ENCODE measurements at places on chromosomes 16 and 17. TPM values are rescaled to one million over a fixed set of nuclear protein-coding genes. Genes with fewer than 3 reads are reported as not detected.
A peak's percentile ranks its signal among the peaks of the same experiment; 100 is the strongest.

- peak; percentile 31 for DNase-seq
Observed at GRCh38 chr16:85420501-85421337, 192.4 kb upstream of the GSE1 start.

- DNase-seq: no peak
Observed at GRCh38 chr17:27918498-27918897, 25.3 kb upstream of the LYRM9 start.

- DNase-seq: no peak
Observed at GRCh38 chr16:56732832-56733231, 2.9 kb downstream of the NUP93 start.

Gene MMP25
- 94.4 TPM for polyA plus RNA-seq

Gene C1QBP
- 123 TPM for polyA plus RNA-seq

- DNase-seq: no peak
Observed at GRCh38 chr16:24537474-24538337, 1.7 kb upstream of the RBBP6 start.

DNA sequence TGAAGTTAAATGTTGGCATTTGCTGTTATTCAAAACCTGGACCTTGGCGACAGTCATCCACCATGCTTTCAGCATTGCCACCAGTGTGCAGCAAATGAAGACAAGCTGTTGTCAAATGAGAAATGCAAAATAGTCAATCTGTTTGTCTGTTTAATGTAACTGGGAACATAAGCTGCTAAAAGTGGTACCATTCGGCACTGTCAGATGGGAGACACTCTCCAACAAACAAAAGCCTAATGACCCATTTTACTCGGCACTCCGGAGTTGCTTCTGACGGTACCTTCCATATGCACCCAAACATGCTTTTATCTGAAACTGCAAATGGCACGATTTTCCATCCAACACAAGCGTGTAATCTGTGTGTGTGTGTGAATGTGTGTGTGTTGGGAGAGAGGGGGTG lies 297.8 kb downstream of the MAF start:
- no peak for DNase-seq

DNA sequence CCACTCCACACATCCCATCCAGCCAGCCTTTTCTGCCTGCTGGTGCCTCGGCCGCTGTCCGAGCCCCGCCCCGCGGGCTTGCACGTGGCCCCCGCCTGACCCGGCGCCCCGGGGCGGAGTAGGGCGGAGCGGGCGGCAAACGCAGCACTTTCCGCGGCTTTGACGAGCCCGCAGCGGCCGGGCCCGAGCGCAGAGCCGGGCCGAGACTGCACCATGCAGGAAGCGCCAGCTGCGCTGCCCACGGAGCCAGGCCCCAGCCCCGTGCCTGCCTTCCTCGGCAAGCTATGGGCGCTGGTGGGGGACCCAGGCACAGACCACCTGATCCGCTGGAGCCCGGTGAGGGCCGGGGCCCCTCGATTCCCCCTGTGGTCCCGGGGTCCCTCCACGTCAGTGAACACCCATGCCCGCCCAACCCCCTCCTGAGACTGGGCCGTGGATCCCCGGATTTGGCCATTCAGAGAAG lies at the start of gene HSF4:
Gene HSF4, plus strand, starts transcription at position 147 of the 463 bp plus-strand sequence. Its CDS starts 67 bp downstream, at position 214.
- DNase-seq: no peak
